ENCODE measurements at places on chromosomes 6 and 20.

DNA sequence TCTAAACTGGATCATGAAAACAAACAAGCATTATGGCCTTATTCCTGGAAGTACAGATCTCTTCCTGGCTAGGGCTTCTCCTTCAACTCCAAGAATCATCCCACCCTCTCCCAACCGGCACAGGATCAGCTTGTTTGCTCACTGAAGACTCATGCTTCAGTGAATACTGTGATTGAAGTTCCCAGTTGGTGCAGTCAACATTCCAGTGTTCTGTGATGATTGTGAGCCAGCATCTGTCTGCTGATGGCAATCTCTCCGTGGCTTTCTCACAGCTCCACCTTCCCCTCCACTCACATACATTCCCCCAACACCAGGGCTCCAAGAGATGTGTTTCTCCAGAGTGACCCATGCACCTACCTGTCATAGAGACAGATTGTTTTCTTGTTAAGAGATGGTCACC is 421.3 kb upstream of the BTBD3 start:
- H3K4me1 ChIP-seq: no peaks in the 10 kb centered on the region
- H3K27me3 ChIP-seq: peaks cover 9% of the 10 kb centered on the region
- H3K36me3 ChIP-seq: no peaks in the 10 kb centered on the region
- H3K4me3 ChIP-seq: no peak overlapping the region

DNA sequence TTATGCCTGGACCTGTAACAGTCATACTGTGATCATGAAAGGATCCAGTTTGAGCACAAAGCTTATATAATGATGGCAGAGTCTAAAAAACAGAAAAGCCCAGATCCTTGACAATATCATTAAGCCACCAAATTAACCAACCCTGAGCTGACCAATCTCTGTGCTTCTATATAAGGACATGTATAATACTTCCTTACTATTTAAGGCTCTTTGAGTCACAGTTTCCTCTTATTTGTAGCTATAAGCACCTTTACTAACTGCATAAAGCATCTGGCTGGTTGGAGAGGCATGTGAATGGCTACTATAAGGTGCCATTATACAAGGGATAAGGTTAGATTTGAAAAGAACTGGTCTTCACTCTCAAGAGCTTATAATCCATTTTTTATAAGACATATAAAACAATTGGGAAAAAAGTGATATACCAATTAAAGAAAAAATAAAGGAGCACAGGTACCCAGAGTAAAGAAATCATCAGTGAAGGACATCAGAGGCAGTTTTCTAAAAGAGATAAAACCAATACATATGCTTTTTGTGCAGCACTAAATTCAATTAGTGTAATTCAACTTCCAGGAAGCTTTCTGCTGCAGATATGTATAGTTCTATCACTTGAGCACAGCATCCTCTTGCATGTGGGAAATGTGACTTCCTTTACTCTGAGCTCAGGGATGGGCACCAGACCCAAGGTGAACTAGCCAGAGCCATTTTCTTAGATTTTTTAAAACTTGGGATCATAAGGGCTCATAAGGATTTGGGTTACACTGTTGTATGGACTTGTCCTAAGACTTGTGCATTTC is 121.0 kb downstream of the BTBD9 start:
- no peaks in the 10 kb centered on the region for H3K27me3 ChIP-seq
- no peaks in the 10 kb centered on the region for H3K36me3 ChIP-seq
- H3K4me3 ChIP-seq: no peak overlapping the region
- H3K4me1 ChIP-seq: peaks cover 14% of the 10 kb centered on the region

- H3K4me3 ChIP-seq: peak overlapping the region; percentile 57
- DNase-seq: peak; percentile 57
- H3K36me3 ChIP-seq: no peaks in the 10 kb centered on the region
- H3K27me3 ChIP-seq: no peaks in the 10 kb centered on the region
Observed at GRCh38 chr6:151379933-151380847, 11.2 kb downstream of the ZBTB2 start.

GRCh38 chr6:160424256-160424655 is 76.1 kb downstream of the SLC22A3 start:
- H3K36me3 ChIP-seq: no peaks in the 10 kb centered on the region
- no peak for DNase-seq
- no peak overlapping the region for H3K4me3 ChIP-seq
- H3K4me1 ChIP-seq: no peaks in the 10 kb centered on the region
- H3K27me3 ChIP-seq: no peaks in the 10 kb centered on the region

DNA sequence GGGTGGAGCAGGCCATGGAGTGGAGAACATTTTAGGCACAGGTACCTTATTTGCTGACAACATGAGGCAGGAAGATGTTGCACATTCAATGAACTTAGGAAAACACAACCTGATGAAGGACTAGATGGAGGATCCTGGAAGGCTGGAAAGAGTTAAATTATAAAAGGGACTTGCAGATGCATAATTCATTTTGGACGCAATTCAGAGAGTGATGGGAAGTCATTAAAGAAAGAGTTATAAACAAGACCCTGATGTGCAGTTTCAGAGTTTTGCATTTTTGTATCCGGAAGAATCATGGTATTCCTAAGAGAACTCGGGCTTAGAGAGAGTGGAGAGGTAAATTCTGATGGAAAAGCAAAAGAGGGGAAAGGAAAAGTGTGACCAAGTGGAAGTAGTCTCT is 104.5 kb downstream of the TSHZ2 start:
- H3K4me1 ChIP-seq: peaks cover 62% of the 10 kb centered on the region
- no peaks in the 10 kb centered on the region for H3K27me3 ChIP-seq
- DNase-seq: no peak
- H3K27ac ChIP-seq: peak overlapping the region; percentile 60

DNA sequence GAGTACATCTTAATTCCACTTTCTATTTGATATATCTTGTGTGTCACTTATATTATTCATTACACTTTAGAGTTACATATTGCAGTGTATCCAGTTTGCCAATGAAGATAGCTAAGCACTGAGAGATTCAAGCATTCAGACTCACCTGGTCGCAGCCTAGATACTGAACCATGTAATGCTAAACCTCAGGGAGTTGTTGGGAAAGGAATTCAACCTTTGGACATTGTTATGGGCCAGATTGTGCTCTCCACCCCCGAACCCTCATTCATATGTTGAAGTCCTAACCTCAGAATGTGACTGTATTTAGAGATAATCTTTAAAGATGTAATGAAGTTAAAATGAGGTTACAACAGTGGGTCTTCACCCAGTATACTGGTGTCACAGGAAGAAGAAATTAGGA is 13.8 kb upstream of the KIF16B start:
- H3K27me3 ChIP-seq: no peaks in the 10 kb centered on the region
- DNase-seq: no peak
- H3K4me3 ChIP-seq: no peak overlapping the region
- H3K4me1 ChIP-seq: no peaks in the 10 kb centered on the region
- H3K36me3 ChIP-seq: no peaks in the 10 kb centered on the region

GRCh38 chr6:118680452-118681095 is 29.2 kb upstream of the CEP85L start:
- H3K4me3 ChIP-seq: no peak overlapping the region
- H3K27ac ChIP-seq: no peak overlapping the region
- no peaks in the 10 kb centered on the region for H3K36me3 ChIP-seq
- H3K27me3 ChIP-seq: no peaks in the 10 kb centered on the region
- peaks cover 16% of the 10 kb centered on the region for H3K4me1 ChIP-seq

DNA sequence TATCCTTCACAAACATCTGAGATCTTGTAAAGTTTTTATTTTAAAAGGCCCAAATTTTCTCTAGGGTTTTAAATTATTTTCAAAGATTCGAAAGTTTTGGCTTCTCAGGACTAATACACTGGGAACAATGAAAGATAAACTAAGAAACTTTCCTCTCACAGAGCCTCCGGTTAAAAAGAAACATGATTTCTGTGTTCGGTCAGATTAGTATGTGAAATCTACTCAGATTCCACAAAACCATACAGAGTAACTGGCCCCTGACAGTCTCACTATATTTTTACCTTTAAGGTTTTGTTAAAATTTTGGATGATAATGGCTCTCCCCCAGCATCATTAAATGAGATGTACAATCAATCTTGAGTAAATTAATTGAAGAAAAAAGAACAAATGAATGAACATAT is 471.0 kb downstream of the COL12A1 start:
- peaks cover 50% of the 10 kb centered on the region for H3K4me1 ChIP-seq
- peak; percentile 58 for DNase-seq
- no peaks in the 10 kb centered on the region for H3K27me3 ChIP-seq
- H3K4me3 ChIP-seq: peak overlapping the region; percentile 36
- H3K27ac ChIP-seq: peak overlapping the region; percentile 88

GRCh38 chr20:36214684-36215256 is 21.5 kb upstream of the AAR2 start:
- H3K4me1 ChIP-seq: no peaks in the 10 kb centered on the region
- DNase-seq: peak; percentile 54
- no peak overlapping the region for H3K4me3 ChIP-seq

DNA sequence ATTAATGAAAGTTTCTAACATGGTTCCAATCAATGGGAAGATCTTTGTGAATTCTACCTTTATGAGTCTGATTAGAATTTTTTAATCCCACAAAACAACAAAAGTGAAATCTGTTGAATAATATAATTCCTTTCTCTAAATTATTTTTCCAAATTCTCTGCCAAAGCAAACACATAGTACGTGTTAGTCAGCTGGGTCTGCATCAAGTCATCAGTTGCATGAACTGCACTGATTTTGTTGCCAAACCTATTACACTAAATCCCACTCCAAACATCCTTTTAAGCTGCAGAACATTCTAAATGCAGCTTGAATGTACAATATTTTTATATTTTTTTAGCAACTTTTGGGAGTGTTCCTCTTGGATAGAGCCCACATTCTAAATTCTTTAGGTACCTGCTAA is 199.0 kb upstream of the HSF2 start:
- H3K27ac ChIP-seq: no peak overlapping the region
- DNase-seq: peak; percentile 44
- no peak overlapping the region for H3K4me3 ChIP-seq
- H3K27me3 ChIP-seq: no peaks in the 10 kb centered on the region
- no peaks in the 10 kb centered on the region for H3K36me3 ChIP-seq
- H3K4me1 ChIP-seq: no peaks in the 10 kb centered on the region

- H3K27ac ChIP-seq: no peak overlapping the region
- peak; percentile 39 for DNase-seq
Observed at GRCh38 chr6:162385980-162386379, 341.6 kb downstream of the PRKN start.

GRCh38 chr20:44092551-44093248 is 94.3 kb downstream of the JPH2 start:
- no peaks in the 10 kb centered on the region for H3K36me3 ChIP-seq
- no peak overlapping the region for H3K27ac ChIP-seq
- no peak overlapping the region for H3K4me3 ChIP-seq
- H3K27me3 ChIP-seq: no peaks in the 10 kb centered on the region

- H3K4me3 ChIP-seq: no peak overlapping the region
- H3K27me3 ChIP-seq: no peaks in the 10 kb centered on the region
- no peaks in the 10 kb centered on the region for H3K36me3 ChIP-seq
Observed at GRCh38 chr20:60669211-60669610, 582.9 kb upstream of the CDH4 start.

DNA sequence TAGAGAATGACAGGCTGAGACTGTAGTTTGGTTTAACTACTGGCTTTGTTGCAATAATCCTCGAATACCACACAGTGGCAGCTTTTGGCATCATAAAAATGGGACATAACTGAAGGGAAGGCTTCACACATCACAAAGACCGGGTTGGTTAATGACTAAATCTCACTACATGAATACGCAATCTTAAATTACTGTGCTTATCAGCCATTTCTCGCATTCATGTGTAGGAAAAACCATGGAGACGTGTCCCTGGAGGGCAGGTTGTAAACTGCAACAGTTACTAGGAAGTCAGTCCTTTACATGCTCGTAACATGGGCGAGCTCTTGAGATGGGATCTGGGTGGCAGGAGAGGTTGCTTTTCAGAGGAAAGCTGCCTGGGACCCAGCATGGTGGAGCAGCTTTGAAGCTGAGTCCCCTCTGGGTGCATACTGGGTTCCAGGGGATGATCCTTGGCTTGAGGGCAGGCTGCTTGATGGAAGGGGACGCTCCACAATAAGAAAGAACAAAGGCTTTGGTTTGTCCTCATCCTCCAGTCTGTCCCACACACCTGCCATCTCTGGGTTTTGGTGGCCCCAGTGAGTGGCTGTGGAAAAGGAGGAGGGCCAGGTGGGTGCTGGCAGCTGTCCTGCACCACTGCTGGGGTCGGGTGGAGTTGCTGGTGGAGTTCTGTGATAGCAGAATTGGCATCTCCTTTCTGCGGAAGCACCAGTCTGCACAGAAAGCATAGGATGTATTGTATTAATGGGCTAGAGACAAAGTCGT is 2.1 kb downstream of the RPS21 start:
- H3K36me3 ChIP-seq: peaks cover 9% of the 10 kb centered on the region
- no peak overlapping the region for H3K4me3 ChIP-seq
- no peaks in the 10 kb centered on the region for H3K27me3 ChIP-seq
- peaks cover 15% of the 10 kb centered on the region for H3K4me1 ChIP-seq
- H3K27ac ChIP-seq: no peak overlapping the region
- no peak for DNase-seq

GRCh38 chr20:5928836-5929715 is 21.3 kb downstream of the TRMT6 start:
- DNase-seq: no peak
- peaks cover 11% of the 10 kb centered on the region for H3K27me3 ChIP-seq
- H3K4me1 ChIP-seq: no peaks in the 10 kb centered on the region
- H3K36me3 ChIP-seq: no peaks in the 10 kb centered on the region
- no peak overlapping the region for H3K4me3 ChIP-seq

DNA sequence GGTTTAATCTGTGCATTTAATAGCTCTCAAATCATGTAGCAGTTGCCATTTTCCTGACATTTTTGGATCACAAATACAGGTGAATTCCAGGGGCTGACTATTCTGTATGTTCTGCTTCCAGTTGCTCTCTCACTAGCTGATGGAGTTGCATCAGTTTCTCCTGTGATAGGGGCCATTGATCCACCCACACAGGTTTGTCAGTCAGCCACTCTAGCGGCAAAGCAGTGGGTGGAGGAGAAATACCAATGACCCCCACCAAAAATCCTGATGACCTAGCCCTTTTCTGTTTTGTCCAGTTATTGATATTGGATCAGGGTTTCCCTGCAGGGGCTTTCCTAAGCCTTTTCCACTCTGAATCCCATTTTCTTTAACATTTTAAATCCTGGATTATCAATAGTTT is 72.3 kb upstream of the BTN3A2 start:
- DNase-seq: no peak
- H3K27me3 ChIP-seq: no peaks in the 10 kb centered on the region
- H3K4me1 ChIP-seq: peaks cover 15% of the 10 kb centered on the region
- H3K36me3 ChIP-seq: no peaks in the 10 kb centered on the region
